Activated naive CD8-positive, alpha-beta T cell treated with anti-CD3 and anti-CD28 coated beads for 36 hours (primary cell): ENCODE measurements at places on chromosomes 13 and 19.

- no peak for DNase-seq
Measured at GRCh38 chr19:48081106-48081505, 29.5 kb downstream of the PLA2G4C start.

GRCh38 chr13:105345730-105346129, 1189.7 kb downstream of the EFNB2 start:
- no peak for DNase-seq

DNA sequence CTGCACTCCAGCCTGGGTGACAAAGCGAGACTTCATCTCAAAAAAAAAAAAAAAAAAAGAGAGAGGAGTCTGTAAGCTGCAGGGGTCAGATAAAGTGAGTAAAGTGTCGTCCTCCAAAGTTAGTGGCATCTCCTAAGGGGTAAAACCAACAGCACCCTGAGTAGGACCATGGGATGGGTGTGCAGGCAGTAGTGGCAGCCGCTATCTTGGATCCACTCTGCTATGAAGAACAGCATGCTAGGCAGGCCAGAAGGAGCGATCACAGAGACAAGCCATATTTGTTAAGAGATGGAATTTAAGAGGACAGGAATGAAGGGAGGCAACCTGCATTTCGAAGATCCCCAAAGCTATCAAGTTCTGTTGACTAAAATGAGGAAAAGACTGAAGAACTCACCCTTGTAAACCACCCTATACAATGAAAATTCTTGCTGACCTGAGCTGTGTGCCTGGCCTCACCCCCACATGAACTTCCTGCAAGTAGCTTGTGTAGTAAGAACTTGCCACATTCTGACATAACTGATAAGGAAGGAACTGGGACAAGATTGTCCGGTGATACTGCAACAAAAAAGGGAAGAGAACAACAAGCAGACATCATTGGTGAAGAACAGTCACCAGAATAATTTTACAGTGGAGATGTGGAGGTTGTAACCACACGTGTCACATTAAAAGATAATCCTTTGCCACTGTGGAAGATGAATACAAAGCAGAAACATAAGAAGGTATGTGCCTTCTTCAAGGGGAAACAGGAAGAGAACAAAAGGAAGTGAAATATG, 16.2 kb downstream of the DPY19L3 start:
- DNase-seq = no peak

DNA sequence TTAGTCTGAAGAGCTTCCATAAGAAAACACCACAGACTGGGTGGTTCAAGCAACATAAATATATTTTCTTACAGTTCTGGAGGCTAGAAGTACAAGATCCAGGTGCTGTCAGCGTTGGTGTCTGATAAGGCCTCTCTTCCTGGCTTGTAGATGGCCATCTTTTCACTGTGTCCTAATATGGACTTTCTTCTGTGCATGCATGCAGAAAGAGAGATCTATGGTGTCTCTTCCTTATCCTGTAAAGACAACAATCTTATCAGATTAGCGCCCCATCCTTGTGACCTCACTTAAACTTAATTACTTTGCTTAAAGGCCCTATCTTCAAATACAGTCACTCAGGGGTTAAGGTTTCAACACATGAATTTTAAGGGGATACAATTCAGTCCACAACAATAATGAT, 14.1 kb upstream of the NDFIP2 start:
- DNase-seq = no peak

- no peak for DNase-seq
Measured at GRCh38 chr13:43285933-43286597, 262.7 kb downstream of the DNAJC15 start.

- no peak for DNase-seq
Measured at GRCh38 chr19:33426621-33427361, 53.3 kb downstream of the CEBPG start.

DNA sequence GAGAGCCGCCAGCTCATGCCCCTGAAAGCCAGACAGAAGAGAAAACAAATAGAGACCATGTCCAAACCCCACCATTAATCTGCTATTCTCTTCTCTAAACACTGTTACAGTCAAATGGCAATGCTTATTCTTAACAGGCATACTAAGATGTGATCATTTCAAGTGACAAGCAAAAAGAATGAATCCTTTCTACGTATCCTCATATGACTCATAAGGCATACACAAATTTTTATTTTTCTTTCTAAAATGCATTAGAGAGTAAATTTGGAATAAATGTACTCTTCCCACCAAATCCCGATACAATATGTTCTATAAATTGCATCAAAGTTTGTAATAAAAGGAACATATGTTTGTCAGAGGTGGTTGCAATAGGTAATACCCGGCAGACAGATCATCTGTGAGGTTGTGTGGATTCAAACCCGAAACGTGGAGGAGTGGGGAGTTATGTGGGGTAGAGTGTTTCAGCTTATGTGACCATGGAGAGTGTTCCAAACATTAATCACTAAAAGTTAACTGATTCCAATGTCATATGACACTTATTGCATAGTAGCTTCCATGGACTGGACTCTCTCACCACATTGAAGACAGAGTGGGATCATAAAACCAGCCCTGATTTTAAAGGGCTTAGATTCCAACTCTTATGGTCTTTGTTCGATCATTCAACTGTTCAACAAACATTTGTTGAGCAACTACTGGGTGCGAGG, 213.1 kb downstream of the DCLK1 start:
- no peak for DNase-seq

DNA sequence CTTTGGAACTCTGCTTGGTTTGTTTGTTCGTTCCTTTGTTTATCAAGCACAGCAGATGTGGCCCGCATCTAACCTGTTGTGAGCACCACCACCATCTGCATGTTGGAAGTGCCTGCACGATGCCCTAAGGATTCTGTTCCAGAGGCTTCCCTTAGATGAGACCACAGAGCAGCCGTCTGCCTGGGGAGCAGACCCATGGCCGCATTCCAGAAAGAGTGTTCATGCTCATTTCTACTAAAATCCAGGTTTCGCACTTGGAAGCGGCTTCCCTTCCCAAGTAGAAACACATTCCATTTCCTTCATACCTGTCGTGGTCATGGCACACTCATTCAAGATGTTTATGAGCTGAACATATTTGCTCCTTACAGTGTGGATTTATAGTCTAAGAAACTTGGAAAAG, 27.2 kb downstream of the COL4A2 start:
- no peak for DNase-seq

DNA sequence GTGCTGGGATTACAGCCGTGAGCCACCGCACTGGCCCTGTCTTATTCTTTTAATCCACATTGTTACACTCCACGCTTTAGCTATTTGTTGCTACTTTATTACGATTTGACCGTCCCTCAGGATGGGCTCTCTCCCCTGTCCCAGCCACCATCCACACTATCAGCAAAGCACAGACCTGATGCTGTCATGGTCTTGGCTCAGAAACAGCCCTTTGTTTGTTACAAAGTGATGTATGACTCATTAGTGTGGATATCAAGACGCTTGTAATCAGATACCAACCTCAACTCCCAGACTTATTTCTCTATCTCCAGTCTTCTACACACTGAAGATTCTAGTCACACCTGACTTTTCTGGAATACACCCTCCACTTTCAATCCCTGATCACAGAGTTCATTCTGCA, 84.6 kb upstream of the FREM2 start:
- no peak for DNase-seq

DNA sequence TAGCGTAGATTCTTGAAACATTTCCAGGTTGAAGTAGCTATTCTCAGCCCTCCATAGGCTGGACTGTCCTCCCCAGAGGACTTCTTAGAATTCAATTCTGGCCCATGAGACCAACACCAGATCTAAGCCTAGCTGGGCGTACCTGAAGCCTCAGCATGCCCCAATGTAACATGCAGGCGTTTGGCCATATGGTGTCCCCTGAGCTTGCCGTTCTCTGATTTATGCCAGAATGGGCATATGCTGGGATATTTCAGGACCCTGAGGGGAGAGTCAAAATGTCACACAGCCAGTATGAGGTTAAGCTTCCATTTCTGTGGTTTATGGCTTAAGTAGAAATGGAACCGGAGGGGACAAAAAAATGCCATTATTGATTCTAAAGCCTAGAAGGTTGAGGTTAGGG, 317.7 kb upstream of the OBI1 start:
- no peak for DNase-seq

DNA sequence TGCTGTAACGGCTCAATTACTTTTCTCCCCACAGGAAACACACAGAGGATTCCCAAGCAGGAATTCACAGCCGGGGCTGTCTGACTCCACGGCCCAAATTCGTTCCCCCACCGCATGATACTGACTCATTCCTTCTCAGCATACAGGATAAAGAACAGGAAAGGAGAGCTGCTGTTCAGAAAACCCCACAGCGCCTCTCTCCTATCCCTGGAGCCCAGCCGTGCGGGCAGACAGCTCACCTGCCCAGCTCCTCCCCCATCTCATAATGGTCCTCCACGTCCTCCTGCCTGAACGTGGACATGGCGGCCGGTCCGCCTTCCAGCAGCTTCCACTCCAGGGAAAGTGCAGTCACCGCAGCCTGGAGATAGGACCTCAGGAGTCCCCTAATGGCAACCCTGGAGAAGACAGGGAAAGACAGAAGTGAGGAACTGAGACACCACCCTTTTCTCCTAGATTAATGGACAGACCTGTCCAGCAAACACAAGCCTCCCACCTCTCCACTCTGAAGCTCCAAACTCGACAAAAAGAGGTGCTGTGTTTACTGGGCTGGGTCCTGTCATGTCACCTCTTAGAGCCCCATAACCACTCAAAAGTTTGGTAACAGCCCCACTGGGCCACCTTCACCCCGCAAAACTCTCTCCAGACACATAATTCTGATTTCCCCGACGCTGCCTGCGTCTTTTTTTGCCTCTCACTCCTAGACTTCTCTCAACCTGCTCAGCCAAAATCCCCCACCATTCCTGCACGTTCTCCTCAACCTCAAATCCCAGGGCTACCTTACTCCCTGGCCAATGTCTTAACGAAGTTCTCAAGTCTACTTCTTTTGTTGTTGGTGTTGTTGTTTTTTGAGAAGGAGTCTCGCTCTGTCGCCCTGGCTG, 1.2 kb downstream of the DAPK3 start:
- no peak for DNase-seq

- DNase-seq = no peak
Measured at GRCh38 chr13:37995092-37995491, 125.5 kb upstream of the TRPC4 start.

- DNase-seq = no peak
Measured at GRCh38 chr13:78589206-78589605, 14.1 kb downstream of the POU4F1 start.

DNA sequence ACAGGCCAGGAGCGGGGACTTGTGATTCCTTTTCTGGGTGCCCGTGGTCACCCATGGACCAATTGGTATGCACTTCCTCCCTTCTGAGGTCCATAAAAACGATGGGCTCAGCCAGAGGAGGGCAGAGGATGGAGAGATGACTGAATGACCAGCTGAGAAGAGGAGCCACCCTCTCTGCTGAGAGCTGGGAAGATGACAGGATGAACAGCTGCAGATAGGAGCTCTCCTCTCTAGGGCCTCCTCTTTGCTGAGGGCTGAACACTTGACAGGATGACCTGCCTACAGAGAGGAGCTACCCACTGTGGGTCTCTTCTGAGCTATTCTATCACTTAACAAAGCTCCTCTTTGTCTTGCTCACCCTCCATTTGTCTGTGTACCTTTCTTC, 4.1 kb downstream of the IGFL4 start:
- no peak for DNase-seq

- no peak for DNase-seq
Measured at GRCh38 chr13:111131048-111131447, 15.9 kb downstream of the ARHGEF7 start.

- DNase-seq = no peak
Measured at GRCh38 chr13:37216331-37216730, 110.9 kb upstream of the CSNK1A1L start.

- DNase-seq = no peak
Measured at GRCh38 chr19:8251025-8251472, 41.9 kb downstream of the CERS4 start.

GRCh38 chr13:70568571-70568970, 460.3 kb upstream of the KLHL1 start:
- no peak for DNase-seq

GRCh38 chr13:61728471-61728870, 312.8 kb upstream of the PCDH20 start:
- DNase-seq = no peak

DNA sequence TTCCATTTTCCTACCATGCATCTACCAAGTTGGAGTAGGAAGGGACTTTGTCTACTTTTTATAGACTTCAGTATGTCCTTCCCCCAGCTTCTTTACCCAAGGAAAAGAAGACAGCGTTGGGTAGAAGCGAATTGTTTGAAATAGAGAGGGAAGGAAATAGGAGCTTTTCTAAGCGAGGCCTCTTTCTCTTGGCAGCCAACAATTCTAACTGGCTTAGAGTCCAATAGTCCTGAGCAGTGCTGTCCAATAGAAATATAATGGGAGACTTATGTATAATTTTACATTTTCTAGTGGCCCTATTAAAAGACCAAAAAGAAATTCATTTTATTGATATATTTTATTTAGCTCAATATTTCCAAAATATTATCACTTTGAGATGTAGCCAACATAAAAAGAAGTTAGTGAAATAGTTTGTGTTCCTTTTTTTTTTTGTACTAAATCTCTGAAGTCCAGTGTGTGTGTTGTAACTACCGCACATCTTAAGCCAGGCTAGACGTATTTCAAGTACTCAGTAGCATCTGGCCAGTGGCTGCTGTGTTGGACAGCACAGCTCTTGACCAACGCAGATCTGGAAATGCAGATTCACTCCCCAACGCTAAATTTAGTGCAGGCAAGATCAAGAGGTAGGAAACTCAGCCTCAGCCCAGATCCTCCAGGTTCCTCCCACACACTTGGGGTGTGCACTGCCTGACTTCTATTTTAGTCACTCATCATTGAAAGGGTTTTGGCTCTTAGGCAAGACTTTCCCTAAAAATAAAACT, 179.2 kb downstream of the SHISA2 start:
- peak; percentile 18 for DNase-seq

DNA sequence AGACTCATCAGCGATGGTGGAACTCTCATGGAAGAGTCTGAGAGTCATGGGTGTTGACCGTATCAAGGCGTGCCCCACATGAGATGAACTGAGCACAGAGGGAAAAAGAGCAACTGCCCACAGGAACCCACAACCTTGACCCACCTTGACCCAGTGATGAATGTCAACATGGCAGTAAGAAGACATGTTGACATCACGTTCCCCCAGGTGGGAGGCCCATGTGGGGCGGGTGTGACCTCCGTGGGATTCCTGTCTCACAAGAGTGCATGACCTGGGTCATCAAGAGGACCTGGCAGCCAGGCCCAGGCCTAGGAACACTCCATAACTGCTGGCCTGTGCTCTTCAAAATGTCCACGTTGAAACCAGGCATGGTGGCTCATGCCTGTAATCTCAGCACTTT, 45.8 kb downstream of the EPS15L1 start:
- no peak for DNase-seq

DNA sequence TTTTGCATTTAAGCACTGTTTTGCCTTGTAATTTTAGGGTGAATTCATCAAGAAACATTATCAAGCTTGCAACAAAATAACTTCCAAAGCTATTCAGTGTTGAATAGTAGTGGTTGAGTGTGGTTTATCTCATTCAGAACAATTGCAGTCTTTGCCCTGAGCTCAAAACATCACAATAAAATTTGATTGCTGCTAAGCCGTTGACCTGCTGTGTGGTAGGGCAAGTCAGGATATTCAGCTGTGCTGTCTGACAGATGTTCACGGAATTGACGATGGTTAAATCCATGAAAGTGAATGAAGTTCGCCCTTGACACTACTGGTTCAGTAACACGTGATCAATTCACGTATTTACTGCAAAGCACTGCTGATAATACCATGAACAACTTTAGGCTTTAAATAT, 66.9 kb downstream of the GJA3 start:
- DNase-seq = no peak
